ENCODE measurements at places on chromosomes 12 and 14.

DNA sequence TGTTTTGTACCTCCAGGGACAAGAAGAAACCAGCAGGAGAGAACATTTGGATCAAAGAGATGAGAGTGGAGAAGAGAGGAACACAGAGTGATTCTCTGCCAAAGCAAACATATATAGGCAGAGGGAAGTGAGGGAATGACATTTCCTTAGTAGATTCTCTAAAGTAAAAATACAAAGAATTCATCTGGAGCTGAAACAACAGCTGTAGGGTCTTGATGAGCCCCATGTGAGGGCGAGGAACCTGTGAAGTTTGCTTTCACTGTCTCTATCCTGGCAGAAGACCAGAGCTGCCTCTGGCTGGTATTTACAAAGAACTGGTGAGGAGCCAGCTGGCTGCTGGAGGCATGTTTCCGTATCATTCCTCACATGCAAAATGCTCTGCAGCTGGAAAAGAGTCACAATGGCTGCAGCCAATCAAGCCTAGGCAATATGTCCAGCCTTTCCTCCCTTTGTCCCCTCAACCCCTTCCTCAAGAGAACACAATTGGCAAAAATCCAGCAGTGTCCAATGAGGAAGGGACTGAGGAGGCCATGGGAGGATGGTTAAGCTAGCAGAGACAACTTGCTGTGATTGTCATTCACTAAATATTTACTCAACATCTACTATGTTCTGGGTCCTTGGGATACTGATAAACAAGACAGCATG, 122.5 kb downstream of the PHLDA1 start:
- DNase-seq: no peak

DNA sequence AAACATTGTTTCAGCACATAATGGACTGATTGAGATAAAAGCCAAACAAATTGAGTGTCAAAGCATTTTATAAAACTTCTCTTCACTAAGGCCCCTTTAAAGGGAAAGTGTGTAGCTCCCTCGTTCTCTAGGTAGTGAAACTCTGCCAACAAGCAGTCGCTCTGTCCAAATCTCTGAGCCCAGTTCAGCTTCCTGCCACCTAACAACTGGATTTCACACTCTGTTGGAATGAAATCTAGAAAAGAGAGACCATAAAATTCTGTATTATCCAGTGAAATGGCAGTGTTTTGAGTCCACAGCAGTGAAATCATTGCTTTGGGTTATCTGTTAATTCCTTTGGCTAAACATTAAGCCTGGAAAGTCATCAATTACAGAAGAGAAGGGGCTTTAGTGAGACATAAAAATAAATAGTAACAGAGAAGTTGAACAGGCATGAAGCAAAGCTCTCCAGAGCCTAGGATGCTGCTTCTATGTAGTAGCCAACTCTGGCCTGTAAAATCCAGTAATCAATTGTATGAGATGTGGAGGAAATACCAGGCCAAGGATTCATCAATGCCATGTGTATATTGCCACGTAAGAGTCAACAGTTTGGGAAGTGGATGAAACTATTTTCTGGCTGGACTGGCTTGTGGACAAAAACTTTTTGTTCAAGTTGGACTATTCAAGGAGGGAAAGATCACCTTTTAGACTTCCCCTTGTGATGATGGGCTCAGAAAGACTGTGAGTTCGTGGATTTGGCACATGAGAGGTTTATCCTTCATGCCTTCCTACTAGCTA, 122.5 kb downstream of the WIF1 start:
- no peak for DNase-seq

- DNase-seq: no peak
Measured at GRCh38 chr12:104680070-104680469, 223.3 kb downstream of the CHST11 start.

DNA sequence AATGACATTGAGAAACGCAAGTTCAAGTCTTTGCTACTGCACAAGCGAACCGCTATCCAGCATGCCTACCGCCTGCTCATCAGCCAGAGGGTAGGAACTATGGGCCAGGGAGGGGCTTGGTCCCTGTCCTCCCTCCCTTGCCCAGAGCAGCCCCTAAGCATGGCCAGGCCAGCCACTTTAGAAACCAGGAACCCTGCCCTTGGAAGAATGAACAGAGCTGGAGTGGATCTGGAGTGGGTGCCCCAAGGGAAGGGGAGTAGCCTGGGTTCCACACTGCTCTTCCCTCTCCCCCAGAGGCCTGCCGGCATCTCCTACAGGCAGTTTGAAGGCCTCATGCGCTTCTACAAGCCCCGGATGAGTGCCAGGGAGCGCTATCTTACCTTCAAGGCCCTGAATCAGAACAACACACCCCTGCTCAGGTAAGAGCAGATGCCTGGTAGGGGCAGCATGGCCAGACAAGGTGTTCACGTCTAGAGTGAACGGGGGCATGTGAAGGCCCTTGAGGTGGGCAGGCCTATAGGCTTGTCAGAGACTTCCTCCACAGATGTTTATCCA, 55.8 kb downstream of the TPCN1 start:
- DNase-seq: no peak

DNA sequence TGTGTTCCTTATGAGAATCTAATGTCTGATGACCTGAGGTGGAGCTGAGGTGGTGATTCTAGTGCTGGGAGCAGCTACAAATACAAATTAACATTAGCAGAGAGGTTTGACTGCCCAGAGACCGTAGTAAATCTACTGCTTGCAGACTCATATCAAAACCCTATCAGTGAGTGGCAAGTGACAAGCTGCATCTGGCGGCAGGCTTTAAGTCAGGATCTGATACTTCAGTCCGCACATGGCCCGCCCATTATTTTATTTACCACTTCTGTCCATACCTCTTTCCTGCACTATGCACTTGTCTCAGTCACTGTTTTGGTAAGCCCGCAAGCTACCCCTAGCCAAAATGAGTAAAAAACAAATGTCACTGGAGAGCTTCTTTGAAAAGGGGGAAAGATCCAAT, 11.4 kb downstream of the CEP128 start:
- DNase-seq: no peak

Data from SIG-M5 (cell line).